ENCODE measurements at places on chromosomes 2 and 18.

DNA sequence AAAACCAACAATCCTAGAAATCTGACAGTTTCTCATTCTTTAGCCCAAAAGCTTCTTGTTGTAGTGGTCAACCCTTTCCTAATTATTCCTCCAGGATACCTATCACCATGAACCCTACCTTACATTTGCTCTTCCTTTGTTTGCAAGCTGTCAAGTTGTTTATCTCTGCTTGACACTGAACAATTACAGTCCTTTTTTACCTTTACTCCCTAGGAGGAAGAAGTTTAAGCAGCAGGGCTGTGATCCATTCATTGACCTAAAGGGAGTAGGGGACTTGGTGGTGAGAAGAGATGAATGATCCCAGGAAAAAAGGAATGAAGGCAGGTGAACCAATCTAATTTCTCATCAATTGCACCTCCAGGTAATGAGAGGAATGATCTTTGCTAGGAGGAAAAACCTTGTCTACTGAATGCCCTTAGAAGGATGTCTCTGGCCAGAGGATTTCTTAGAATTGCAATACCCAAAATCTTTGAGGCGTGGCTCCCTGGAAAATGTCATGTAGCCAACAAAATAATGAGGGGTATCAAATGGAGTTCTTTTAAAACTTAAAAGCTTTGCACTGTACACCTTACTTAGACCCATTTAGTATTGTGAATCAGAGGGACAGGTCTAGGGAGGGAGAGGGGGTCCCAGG is 47.7 kb downstream of the MREG start:
- DNase-seq = no peak

- no peak for DNase-seq
Measured at GRCh38 chr2:207399301-207399700, 130.5 kb upstream of the CREB1 start.

GRCh38 chr2:222193328-222193983 is 105.3 kb downstream of the PAX3 start:
- no peak for DNase-seq

- no peak for DNase-seq
Measured at GRCh38 chr2:62736899-62737559, 31.5 kb downstream of the EHBP1 start.

- no peak for DNase-seq
Measured at GRCh38 chr2:54085069-54085468, 30.3 kb upstream of the ACYP2 start.

DNA sequence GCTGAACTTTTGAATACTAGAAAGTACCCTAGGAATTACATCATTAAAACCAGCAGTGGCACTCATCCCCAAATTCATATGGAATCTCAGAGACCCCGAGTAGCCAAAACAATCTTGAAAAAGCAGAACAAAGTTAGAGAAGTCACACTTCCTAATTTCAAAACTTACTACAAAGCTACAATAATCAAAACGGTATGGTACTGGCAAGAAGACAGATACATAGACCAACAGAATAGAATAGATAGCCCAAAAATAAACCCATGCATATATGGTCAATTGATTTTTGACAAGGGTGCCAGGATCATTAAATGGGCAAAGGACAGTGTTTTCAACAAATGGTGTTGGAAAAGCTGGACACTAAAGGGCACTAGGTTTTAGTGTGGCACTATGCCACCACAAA is 176.0 kb upstream of the NDUFV2 start:
- DNase-seq = no peak

GRCh38 chr18:8232791-8233190 is 376.4 kb upstream of the RAB12 start:
- no peak for DNase-seq

DNA sequence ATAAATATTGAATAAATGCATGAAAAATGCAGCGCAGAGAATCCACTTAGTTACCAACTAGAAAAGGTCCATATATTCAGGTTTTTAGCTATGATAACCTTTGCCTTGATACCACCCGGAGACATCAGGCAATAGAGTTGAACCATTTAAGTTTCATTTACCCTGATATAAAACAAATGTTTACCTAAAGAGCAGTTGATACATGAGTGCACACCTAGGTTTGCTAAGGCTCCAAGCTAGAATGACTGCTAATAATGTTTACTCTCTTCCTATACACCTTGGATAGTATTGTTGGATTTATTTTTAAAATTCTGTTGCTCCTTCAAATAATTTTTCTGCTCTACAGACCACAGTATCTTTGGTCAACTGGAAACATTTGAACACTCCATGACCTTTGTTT is 1463.6 kb downstream of the LRP1B start:
- DNase-seq = no peak

DNA sequence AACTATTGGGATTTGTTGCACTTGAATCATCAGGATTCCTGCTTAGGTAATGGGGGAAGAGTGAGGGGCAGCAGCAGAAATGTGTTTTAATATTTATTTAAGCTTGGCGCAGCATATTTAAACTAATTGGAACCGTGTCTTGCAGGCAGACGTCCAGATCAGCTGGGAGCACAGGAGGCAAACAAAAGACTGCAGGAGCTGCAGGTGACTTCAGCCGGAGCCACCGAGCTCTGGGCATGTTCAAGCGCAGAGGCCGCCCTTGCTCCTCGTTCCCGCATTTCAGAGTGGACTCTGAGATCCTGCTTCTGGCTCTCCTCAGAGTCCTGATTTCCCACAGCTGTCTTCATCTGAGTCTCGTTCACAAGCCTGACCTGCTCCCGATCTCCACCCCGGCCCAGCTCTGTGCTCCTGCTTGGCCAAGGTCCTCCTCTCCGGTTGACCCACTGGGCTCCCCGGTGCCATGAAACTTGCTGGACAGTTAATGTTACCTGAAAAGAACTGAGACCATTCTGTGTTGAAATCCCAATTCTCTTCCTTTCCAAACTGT is 475.5 kb downstream of the SOX11 start:
- DNase-seq = no peak

- DNase-seq = no peak
Measured at GRCh38 chr2:206642075-206643025, at the start of gene FAM237A. FAM237A (plus strand) TSS chr2:206642487; CDS start chr2:206644237, 1,750 bp downstream.

GRCh38 chr2:136362676-136363390 is 244.9 kb upstream of the CXCR4 start:
- DNase-seq = no peak

DNA sequence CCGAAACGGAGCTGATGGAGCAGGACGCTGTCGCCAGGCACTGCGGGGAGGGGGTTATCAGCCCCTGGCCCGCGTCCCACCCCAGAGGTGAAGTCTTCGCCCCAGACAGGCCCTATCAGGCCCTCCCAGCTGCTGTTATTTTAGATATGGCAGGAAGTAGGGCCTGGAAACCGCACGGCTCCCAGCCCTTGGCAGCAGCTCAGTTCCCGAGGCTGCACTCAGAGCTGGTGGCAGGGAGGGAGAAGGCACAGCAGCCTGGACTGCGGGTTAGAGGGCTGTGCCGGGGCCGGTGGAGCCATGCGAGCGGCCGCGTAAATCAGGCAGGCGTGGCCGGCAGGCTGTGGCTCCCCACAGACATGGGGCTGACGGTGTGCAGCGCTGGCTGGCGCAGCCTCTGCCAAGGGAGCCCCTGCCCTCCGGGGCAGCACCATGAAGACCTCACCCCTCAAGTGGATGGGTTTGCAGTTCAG is 111.4 kb downstream of the NFATC1 start:
- no peak for DNase-seq

GRCh38 chr2:100124761-100125160 is 17.6 kb downstream of the AFF3 start:
- DNase-seq = no peak

- DNase-seq = no peak
Measured at GRCh38 chr18:7608781-7609201, 41.7 kb downstream of the PTPRM start.

DNA sequence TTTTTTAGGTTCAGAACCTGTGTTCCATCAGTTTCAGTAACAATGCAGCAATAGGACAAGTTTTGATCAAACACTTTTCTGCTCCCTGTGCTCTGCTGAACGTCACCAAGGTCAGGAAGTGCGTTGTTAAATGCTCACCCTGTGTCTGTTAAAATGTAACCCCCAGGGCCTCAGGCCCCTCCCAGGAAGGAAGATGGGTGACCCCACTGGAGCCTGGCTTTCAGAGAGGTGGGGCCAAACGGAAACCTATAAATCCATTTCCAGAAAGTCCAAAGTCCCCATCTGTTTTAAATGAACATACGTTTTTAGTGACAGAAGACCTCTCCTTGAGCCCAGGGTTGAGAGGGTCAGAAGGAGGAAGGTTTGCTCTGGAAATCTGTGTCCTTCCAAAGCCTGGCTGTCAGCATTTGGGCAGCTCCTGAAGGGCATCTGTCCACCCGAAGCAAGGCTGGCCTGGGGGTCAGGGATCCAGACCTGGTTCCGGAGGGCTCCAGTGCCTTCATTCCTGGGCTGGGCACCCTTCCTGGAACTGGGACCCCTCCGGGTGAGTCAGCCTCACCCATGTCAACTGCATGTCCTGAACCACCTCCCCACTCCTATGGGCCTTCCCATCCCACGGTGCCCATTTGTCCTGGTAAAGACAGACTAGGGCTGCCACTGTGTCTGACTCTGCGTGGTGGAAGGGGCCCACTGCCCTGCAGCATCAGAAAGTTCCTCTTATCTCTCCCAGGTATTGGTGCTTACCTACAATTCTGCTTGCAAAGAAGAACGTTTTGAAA is 117.4 kb upstream of the COPS8 start:
- DNase-seq = no peak

DNA sequence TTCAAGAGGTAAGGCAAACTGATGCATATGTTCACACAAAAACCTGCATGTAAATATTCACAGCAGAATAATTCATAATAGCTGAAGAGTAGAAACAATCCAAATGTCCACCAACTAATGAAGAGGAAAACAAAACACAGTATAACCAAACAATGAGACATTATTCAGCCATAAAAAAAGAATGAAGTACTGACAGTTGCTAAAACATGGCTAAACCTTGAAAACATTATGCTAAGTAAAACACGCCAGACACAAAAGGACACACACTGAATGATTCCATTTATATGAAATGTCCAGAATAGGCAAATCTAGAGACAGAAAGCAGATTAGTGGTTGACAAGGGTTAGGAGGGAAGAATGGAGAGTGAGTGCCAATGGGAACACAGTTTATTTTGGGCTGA is 86.9 kb downstream of the SESTD1 start:
- DNase-seq = no peak

DNA sequence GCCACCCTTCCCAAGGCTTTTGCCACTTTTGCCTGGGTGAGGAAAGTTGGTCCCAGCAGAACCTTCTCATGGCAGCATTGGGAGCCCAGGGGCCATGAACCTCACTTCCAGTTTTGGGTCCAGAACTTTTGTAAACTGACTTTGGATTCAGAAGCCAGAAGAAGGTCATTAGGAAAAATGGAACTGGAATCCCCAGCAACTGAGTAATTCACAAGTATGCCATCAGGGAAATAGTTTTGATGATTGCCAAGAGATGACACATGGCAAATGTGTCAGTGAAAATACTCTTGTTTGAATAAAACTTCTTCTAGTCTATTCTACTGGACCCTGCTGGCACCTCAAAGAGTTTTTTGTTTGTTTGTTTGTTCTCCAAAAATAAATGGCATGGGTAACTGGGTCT is 203.7 kb downstream of the SETBP1 start:
- DNase-seq = no peak

GRCh38 chr2:181895818-181896217 is 4.3 kb downstream of the ITPRID2 start:
- no peak for DNase-seq

DNA sequence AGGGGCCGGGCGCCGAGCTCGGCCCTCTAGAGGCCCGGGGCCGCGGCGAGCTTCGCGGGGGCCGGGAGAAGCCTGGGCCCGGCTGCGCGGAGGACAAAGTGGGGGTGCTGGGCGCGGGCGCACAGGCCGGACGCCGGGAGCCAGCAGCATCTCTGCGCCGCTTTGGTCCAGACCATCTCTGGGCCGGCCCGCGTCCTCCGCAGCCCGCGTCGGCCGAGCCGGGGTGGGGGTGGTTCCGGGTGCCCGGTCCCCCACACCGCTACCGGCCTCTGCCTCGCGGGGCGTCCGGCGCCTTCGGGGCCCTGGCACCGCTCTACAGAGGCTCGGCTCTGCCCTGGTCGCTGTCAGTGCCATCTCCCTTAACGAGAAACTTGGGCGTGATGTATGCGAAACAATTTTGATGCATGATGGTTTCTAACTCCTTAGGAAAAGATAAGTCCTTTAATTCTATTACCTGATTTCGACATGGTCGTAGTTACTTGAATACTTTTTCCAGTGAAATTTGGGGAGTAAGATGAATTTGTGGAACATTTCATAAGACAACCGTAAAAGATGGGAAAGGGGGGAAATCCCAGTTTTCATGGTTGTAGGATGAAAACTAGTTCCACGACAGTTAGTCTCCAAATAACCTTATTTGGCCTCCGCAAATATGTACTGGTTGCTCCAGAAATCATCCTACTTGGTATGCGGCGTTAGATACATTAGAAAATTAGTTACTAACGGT is 562 bp downstream of the TWSG1 start:
- no peak for DNase-seq
